ENCODE measurements at places on chromosomes 11 and 22.

DNA sequence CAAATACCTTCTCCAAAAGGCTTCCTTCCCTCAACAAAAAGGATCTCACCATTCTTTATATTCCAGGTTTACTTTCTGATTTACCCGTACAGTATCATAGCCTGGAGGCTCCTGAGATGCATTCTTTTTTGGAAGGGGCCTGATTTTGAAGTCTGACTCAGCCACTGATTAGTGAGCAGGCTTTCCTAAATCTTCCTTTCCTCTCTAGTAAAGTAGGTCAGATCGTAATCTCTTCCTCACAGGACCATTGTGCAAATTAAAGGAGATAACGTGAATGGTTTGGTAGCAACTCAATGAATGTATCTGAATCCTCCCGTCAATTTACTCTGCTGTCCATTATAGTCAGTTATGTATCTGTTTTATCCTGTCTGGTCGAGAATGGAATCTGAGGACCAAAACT lies 227.7 kb upstream of the ANO5 start:
- no peak for DNase-seq

DNA sequence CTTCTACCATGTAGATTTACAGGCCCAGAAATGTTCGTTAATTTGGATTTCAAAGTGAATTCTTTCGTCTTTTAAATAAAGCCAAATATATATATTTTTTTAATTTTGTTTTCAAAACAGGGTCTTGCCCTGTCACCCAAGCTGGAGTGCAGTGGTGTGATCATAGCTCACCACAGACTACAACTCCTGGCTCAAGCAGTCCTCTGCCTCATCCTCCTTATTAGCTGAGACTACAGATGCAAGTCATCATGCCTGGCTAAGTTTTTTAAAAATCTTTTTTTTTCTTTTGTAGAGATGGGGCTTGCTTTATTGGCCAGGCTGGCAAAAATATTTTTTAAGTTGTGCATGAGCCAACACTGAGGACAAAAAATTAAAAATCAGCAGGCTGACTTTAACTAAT lies 5.0 kb upstream of the LMO2 start:
- no peak for DNase-seq

DNA sequence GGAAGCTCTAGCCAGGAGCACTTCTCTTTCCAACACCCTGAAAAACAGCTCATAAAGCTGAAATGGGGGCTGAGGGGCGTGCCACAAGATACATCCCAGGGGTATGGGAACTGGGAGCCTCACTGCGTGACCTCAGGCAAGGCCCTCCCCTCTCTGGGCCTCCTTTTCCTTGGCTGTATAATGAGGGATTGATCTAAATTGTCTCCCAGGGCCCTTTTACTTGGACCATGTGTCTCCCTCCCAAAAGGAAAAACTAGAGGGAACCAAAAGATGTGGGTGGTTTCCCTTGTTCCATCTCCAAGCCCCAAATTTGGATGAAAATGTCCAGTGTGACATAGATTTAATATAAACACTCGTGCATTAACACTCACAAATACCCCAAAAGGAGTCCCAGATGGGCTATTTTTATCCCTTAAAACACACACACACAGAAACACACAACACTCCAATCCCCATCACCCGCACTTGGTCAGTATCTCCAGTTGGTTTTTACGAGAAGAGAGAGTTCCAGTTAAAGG lies 25.9 kb upstream of the SMTN start:
- DNase-seq = no peak

GRCh38 chr22:41254230-41254629 lies 13.5 kb upstream of the CHADL start:
- no peak for DNase-seq

DNA sequence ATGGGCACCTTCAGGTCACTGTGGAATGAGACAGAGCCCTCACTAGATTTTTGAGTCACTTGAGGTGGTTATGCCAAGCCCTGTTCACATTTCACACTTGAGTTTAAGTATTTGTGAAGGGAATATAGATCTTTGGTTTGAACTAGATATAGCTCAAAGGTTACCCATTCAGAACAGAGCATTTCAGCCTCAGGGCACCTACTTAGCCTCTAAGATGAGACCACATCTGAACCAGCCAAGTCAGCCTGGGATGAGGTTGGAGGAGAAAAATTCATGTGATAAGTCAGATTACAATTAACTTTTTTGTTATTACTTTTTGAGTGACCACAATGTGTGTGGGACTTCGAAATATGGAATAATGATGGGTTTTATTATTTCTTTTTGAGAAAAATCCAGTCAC lies 127.8 kb downstream of the TEAD1 start:
- DNase-seq = no peak

- no peak for DNase-seq
These were observed 1.3 kb upstream of the INSC start for GRCh38 chr11:15113381-15113780.

DNA sequence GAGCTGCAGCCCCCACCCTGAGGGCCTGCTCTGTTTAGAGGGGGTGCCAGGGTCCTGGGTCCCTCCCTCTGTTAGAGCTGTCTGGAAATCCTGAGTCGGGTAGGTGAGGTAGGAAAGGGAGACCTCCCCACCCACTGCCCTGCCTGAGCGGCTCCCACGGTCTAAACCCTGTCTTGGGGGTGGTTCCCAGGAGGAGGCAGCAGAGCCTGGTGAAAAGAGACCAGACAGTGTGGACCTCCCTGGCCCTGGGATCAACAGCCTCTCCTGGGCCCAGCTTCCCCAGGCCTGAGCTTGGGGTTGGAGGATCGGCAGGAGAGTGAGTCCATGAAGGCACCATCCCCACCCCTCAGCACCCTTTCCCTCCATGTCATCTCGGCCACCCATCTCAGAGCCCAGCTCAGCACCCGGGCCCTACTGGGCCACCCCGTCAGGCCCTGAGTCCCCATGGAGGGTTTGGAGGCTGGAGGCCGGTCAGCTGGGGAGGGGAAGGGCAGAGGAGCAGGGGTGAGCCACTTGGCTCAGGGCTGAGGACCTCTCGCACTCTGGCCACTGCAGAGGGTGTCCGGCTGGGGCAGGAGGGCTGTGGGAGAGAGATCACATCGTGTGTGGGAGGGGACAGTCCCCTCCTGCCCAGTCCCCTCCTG lies 37.2 kb downstream of the RTN4R start:
- no peak for DNase-seq

GRCh38 chr11:46361283-46362155 lies 14.3 kb downstream of the DGKZ start:
- DNase-seq = no peak

DNA sequence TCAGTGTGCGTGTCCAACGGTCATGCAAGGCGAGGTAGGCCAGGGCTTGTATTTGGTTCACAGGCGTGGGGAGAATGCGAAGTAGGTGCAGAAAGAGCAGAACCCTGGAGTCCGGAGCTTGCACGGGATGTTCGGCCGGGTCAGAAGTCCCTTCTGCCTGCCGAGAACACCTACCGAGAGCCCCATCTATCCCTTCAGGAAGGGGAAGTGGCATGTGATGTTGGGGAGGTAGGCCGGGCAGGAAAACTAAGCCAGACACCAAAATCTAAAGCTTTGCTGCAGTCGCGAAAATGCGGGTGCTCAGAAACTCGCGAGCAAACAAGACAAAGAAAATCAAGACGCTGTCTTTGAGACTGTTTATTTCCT lies 435 bp upstream of the TAF6L start:
- DNase-seq = no peak

Measured in stimulated activated CD8-positive, alpha-beta memory T cell treated with anti-CD3 and anti-CD28 coated beads, Interleukin-4, amount 100 ng/mL, for 4 hours (primary cell).